SK-MEL-5 (cell line): ENCODE measurements at places on chromosomes 3 and 15.

DNA sequence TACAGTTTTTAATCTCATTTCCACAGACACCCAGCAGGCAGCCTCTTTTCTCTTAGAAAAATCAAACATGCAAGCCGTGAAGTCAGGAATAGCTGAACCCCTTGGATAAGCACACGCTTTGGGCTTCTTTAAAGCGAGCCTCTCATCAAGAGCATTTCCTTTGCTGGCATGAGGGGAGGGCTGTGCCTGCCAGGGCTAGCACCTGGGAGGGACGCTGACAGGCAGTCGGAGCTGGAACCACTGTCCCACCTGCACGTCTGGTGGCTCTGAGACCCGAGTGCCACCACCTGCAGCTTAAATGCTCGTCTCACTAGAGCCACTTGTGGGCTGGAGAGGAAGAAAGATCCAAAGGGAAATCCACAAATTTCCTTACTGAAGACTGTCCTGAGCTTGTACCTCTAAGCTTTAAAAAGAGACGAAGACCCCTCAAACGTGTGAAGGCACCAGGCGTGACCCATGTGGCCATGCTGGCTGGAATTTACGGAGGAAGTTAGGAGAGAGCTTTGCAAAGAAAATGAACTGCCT, 9.4 kb downstream of the MAP6D1 start:
- no peak for DNase-seq

DNA sequence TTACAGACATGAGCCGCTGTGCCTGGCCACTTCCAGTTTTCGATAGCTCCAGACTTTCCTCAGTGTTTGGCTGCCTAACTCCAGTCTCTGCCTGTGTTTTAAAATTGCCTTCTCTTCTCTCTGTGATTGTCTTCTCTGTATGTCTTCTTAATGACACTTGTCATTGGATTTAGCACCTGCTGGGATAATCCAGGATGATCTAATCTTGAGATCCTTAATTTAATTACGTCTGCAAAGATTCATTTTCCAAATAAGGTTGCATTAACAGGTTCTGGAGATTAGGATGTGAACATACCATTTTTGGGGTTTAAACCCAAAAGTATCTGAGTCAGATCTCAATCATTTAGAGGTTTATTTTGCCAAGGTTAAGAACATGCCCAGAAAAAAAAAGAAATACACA, 222.2 kb upstream of the PDZRN3 start:
- DNase-seq: no peak

DNA sequence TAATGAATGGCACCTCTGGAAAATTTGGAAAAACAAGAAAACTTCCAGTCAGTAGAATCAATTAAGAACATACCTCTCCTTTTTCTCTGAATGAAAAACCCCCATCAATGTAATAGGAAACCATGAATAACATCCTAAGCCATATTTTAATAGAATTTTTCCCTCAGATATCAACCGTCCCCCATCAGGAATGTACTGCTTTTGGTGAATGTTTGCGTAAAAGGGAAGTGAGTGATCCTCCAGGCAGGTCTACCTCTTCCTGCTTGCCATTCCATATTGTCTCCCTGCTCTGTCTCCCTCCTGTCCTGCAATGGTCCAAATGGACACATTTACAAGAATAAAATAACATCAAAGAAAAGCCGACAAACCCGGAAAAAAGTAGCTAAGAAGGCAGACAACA, 30.8 kb downstream of the LAMP3 start:
- DNase-seq: no peak

DNA sequence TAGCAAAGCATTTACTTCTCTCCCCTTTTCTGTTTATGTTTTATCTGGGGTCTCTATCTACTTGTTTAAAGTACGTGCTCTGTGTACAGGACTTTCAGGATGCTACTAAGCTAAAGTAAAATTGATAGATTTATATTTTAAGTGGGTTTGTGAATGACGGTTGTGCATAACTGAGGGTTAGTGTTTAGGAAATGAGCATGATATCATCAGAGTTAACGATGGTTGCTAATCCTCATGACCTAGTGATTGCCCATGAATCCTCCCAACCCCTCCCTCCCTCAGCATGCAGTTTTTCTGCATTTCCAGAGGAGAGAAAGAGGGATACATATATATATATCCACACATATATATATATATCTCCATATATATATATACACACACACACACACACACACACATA, 957.2 kb downstream of the TUSC7 start:
- DNase-seq: no peak

- DNase-seq: peak; percentile 29
Measured at GRCh38 chr3:42402394-42403096, 7.9 kb downstream of the LYZL4 start.

GRCh38 chr3:16303037-16303575, 38.1 kb downstream of the OXNAD1 start:
- DNase-seq: no peak

DNA sequence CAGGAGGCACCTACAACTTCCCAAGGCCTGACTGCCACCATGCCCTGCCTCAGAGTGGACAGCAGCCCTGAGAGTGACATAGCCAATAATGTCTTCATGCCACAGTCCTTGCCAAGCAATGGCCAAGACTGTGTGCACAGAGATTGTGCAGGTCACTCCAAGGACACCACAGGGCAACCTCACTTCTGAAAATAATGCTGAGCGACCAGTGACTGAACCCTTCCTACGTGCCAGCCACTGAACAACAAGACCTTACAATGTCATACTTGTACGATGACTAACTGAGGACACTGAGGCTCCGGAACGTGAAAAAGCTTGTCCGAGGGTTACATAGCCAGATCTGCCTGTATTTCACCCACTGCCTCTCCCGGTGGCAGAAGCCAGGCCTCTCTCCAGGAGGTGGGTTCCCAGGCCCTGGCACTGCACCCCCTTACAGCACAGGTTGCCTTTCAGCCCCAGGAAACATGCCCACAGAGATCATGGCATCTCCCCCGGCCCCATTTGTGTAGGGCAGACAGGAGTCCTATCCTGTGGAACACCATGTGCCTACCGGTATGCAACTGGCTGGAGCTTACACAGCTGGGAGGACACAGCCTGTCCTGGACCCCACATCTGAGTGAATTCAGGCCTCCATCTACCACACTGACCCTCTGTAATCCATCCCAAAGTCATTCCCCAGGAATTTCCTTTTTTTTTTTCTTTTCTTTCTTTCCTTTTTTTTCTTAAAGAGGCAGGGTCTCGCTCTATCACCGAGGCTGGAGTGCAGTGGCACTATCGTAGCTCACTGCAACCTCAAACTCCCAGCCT, 72.3 kb downstream of the SLC12A8 start:
- DNase-seq: no peak

DNA sequence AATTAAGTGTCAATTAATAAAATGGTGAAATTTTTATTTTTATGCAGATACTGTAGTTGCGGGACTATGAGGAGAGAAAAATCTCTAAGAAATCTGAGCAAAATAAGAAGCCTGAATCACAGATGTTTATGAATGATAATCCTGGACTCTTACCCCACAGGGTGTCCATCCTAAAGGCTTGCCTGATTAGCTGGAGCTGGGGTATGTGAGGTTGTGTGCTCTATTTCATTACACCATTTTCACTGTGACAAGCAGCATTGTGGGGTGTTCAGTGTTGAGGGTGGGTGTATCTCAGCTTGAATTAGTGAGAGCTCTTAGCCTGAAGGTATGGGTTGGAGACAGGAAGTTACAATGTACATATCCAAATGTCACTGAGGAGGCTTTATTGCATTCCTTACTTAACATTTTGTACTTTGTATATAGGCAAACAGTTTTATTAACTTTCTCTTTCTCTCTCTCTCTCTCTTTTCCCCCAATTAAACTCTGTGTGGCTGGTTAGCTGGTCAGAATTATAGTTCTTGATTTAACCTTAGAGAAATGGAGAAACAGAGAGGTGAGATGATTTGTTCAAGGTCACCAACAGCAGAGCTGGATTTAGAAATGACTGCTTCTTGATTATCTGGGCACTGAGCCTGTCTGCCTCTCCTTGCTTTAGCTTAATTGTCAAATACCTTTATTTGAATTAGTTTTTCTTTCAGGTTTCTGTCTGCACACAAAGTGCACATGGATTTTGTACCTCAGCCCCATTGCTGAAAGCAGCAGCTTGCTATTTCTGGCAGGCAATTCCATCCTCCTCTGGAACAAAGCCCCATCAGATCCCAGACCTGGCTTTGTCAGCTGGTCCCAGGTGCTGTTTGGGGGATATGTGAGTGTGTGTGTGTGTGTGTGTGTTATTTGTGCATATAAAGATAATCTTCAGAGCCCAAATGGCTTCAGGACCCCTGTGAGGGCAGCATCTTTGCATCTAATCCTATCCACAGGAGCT, 35.8 kb downstream of the GJD2 start:
- DNase-seq: no peak

GRCh38 chr15:39919411-39919747, 687 bp downstream of the GPR176 start:
- no peak for DNase-seq

DNA sequence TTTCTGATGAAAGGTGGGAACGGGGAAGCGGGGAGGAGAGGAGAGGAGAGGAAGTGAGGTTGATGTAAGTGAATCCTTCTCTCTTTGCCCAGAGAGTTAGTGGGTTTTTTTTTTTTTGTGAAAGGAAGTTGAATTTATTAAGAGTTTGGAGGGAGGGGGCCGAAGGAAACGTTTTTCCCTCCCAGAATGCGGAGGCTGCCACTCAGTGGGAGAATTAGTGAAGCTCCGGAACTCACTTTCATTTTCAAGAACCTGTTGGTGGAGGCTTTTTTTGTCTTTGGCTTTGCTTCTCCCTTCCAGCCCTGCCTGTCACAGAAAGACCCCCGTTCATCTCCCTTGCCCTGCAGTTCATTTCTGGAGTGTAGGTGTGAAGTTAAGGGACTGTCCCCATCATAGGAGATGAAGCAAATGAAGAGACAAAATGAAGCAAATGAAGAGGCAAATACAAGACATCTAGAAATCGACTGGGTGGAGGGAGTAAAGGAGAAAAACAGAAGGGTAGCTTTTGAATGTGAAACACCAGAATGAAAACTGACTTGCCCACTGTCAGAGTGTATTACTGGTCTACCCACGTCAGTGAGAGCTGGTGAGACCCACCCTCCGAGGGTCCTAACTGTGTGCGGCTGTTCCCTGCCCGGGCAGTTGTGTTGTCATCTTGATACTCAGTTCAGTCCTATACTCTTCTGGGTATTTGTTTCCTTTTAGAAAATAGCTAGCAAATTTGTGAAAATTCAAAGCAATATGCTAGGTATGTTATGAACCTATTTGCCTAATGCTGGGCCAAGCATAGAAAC, 91.5 kb downstream of the ITPR1 start:
- no peak for DNase-seq

GRCh38 chr3:22922317-22922716, 280.8 kb upstream of the UBE2E2 start:
- peak; percentile 32 for DNase-seq

- no peak for DNase-seq
Measured at GRCh38 chr3:8220291-8220690, 281.3 kb upstream of the LMCD1 start.

GRCh38 chr3:19947549-19948225, 790 bp downstream of the RAB5A start:
- peak; percentile 22 for DNase-seq

- no peak for DNase-seq
Measured at GRCh38 chr3:55185380-55185779, 257.5 kb upstream of the LRTM1 start.

- DNase-seq: no peak
Measured at GRCh38 chr15:67161412-67161811, 93.0 kb downstream of the AAGAB start.

DNA sequence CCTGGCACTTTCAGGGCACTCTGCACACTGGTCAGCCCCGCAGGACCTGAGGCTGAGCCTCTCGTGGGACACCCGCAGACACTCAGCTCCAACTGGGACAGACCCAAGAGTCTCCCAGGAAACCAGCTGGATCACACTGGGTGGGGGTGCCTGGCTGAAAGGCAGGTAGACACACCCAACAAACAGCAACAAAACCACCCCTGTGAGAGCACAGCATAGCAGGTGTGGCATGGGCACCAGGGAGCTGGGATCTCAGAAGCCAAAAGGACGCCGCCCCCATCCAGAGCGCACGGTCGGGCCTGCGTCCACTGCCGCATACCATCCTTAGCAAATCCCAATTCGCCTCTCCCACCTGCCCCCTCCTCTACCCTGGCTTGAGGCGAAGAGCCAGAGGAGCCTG, 154.2 kb upstream of the LINGO1 start:
- no peak for DNase-seq

DNA sequence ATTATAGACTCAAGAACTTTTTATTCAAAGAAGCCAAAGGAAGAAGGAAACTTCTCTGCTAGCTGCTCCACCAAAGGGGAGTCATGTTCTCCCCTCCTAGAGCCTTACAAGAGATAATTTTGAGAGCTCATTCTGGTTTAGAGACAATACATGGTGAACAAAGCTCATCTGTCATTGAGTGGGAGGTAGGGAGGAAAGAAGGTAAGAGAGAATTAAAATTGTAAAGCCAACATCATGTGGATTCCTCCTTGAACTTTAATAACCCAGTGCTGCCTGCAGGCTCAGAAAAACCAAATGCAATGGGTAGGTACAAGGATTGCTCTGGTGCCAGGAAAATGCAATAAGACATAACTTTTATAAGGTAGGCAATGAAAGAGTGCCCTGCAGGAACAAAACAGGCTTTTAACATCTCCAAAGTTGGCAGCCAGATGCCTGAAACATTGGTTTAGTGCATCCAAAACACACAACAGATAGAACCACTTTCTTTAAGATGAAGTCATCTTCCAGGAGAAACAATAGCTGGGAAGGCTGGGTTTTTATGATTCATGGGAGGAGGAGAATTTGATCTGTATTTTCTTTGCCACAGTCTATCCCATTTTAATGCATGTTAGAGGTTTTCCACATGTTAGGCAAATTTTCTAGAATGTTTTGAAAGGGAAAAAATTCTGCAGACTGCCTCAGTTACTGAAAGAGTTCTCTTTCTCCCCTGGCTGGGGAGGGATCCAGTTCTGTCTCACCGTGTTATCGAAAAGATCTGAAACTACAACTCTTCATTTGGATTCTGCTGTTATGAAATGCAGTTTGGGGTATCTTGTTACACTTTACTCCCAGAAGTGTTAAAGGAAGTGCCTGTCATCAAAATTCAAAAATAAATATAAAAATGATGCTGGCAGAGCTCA, 11.3 kb upstream of the ARHGEF3 start:
- DNase-seq: no peak

DNA sequence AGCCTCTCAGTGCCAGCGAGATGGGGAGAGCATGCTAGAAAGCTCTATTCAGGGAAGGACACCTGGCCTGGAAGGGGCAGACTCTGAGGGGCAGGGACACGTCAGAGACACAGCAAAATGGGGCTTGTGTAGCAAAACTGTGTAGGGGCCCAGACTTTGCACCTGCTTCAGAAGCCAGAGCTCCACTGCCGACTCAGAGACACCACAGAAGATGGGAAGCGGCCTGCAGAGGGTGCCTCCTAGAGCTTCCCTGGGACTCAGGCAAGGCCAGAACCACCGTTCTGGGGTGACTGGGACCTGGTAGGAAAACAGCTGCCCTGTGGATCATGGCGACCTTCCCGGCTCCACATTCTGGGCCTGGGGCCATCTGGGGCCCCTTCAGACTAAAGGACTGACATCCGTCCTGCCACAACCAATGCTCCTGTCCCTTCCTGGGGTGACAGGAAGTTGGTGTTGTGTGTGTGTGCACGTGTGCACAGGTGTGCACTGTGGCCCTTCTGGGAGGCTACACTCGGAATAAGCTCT, 17.4 kb upstream of the TKT start:
- DNase-seq: no peak
